ENCODE measurements at places on chromosomes 6 and 20.

DNA sequence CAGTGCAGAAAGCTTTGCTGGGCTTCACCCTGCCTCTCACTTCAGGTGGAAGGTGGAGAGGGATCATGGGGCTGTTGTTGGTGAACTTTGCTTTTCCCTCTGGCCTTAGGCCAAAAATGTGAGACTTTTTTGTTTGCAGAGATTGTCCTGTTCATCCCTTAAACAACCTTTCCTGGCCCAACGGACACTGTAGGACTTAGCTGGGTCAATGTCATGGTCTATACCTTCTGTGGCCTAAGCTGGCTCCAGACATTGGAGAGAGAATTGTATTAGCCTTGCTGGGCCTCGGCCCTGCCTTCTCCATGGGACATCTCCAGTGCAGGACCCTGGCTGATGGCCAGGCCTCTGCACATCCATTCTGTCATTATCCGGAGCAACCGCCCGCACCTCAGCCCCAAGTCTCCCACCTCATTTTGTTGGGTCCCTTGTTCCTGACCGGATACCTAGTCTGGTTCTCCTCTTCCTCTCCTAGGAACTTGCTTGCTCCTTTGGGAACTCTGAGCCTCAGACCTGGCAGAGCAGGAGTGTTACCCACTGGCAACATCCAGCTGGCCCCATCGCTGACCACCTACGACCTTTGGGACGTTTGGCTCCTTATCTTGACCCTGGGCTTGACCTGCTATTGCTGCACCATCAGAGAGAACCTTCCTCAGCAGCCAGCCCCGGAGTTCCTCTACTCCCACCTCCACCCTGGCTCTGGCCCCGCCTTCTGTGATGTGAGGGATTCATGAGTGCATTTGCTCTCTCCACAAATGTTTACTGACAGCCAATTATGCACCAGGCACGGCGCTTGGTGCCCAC is 128.2 kb downstream of the BANF2 start:
- no peak for DNase-seq

GRCh38 chr20:62674370-62674769 is 32.1 kb downstream of the SLCO4A1 start:
- DNase-seq: no peak

DNA sequence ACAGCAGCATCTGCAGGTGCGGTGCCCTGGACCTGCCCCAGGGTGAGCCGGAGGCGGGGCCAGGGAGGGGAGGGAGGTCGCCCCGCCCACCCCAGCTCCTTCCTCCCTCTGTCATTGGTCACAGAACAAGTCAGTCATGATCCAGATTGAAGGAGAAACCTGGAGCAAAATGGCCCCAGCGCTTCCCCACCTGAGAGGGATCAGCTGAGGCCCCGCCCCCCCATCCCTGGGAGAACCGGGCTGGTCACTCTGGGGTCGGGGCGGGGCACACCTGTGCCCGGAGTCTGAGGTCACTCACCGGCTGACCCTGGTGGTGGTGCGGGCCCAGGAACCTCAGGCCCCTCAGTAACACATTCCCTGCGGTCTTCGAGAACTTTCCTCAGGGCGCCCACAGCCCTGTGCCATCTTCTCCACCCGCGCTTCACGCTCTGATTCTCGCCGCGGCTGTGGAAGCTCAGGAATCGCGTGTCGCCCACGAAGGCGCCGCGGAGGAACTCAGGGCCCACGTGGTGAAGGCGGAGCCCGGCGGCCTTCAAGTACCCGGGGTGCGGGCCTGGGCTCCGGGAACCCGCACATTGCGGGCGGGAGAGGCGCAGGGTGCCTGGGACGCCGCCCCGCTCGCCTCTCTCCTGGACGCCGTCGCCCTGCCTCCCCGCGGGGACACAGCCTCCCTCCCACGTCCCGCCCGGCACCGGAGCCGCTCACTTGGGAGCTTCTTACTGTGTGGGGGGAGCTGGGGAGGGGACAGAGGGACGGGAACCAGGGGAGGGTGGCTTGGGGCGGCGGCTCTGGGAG is 36.4 kb upstream of the HLA-C start:
- peak; percentile 38 for DNase-seq

DNA sequence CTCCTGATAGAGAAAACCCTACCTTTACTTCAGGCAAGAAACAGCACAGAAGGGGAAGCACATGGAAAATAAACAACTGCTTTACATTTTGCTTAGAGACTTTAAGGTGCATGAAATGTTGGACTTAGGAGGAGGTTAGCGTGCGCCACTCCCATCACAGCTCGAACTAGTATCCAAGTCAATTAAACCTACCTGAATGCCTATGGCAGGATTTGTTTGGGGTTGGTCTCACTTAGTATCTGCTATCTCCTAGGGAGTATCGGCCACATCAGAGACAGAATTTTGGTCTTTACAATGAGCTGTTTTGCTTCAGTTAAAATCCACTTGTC is 12.0 kb downstream of the CYP24A1 start:
- DNase-seq: no peak

DNA sequence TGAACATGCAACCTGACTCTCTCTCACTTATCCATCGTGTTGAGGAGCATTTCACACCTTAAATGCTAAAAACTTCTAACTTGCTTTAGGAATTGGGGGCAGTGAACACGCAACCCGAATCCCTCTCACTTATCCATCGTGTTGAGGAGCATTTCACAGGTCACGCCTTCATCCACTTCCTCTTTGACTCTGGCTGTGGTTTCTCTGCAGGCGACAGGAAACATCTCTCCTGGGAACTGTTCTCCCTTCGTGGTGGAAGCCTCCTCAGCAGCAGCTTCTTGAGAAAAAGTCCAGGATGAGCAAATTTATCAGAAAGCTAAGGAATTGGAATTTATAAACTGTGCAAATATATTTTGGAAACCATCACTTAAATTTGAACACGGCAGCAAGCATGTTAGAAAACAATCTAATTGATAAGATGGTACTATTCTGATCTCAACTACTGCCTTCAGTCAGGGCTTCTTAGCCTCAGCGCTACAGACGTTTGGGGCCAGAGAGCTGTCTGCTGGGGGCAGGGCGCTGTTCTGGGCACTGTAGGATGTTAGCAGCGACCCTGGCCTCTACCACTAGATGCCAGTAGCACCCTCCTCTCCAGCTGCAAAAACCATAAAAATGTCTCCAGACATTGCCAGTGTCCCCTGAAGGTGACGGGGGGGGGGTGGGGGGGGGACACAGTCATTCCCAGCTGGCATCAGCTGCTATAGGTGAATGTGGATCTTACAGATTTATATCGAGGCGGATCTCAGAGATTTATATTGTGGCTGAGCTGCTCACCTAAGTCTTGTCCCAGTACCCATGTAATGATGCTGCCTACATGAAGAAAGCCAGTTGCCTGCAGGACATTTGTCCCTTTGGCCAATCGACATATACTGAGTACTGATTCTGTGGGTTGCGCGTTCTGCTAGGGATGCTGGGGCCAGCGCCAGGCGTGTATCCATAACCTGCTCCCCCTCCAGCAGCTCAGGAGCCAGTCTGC is 26.2 kb downstream of the CTCFL start:
- DNase-seq: peak; percentile 20

DNA sequence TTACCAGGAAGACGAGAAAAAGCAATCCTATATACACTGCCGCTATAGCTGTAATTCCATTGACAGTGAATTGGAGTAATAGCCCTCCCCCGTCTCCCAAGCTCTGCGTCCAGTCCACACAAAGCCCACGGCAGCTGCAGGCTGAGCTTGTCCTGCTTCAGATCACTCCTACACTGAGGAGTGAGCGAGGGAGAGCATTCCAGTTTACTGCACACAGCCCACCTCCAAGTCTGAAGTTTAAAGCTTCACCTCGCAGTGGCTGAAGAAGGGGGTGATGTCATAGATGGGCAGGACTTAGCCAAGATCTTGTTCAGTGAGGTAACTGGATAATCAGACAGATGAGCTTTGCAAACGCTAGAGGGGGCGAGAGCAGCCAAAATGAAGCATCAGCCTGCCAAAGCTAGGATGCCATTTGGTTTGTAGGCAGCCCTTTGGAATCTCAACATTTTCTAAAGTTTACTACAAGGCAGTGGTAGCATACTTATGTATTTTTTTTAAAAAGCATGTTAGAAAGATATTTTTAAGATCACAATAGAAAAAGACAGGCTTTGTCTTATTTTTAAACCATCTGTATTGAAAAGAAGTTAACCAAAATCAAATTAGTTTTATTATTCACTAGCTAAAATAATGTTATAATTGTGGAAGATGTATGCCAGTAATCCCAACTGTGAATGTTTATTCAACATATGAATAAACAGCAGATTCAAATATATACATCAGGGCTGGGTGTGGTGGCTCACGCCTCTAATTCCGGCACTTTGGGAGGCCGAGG is at the start of gene FLRT3:
Gene FLRT3 (minus strand): TSS at position 213 of the 772 bp plus-strand sequence. CDS start 10,106 bp downstream, outside the sequence.
- peak; percentile 15 for DNase-seq

GRCh38 chr6:3286641-3287171 is 28.0 kb downstream of the PSMG4 start:
- no peak for DNase-seq

GRCh38 chr20:49899541-49900383 is 15.6 kb downstream of the SPATA2 start:
- DNase-seq: no peak

- DNase-seq: no peak
These were observed 459.4 kb upstream of the JARID2 start for GRCh38 chr6:14786455-14786854.

GRCh38 chr6:32447932-32448331 is 8.2 kb downstream of the HLA-DRA start:
- no peak for DNase-seq

DNA sequence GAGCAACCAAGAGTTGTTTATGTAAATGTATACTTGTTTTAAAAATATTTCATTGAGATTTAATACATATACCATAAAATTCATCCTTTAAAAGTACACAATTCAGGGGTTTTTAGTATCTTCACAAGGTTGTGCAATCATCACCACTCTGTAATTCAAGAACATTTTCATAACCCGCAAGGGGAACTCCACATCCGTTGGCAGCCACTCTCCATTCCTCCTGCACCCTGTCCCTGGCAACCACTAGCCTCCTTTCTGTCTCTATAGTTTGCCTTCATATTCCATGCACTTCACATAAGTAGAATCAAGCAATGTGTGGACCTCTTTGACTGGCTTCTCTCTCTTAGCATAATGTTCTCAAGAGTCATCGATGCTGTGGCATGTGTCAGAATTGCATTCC is 104.2 kb upstream of the PDE10A start:
- no peak for DNase-seq

DNA sequence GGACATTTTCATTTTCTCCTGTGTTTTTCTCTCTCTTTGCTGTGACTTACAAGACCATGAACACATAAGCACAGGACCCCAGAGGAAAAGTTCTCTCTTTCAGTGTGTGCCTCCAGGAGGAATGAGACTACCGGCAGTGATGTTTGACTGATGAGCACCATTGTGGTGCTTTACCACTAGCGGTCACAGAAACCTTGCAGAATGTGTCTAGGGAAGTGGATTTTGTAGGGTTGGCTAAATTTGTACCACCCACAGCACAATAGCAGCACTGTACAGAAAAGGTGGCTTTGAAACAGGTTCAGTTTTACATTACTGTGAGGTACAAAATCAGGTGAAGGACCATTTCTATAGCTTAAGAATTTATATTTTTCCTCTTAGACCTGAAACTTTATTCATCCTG is 301.9 kb upstream of the SUPT3H start:
- DNase-seq: no peak

DNA sequence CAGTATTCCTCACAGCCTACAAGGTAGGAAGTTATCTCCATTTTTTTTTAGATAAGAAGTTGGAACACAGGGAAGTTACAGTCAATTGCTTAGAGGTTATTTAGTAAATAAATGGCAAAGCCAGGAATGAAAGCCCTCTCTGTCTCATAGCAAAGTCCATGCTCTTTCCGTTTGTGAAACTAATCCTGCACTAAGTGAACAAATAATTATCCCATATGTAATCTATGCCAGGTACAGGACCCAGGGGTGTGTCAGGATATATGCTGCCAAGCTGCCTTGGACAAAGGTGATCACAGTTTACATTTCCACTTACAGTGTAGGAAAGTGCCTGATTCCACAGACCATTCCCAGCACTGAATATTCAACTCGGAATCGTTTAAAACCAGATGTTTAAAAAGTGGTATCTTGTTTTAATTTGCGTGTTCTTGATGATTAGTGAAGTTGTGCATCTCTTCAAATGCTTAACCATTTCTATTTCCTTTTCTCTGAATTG is 13.6 kb upstream of the GMDS start:
- no peak for DNase-seq

DNA sequence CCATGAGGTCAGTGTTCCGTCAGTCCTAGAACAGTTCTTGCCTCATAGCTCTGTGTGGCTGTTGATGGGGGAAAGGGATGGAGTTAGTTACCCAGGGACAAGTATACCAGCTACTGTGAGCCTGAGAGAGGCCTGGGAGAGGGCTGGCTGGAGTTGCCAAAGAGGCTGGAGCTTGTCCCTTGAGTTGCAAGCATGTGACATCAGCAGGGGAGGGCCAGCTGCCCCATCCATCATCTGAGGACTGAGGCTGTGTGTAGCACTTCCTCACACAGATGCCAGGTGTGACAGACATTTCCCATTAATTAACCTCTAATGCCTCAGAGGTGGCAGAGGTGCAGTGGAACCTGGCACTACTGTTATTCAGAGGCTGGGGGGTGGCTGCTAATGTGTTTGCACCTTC is 131.6 kb downstream of the PHACTR3 start:
- DNase-seq: no peak

- DNase-seq: no peak
These were observed 99.0 kb upstream of the TNFAIP3 start for GRCh38 chr6:137767911-137768690.

DNA sequence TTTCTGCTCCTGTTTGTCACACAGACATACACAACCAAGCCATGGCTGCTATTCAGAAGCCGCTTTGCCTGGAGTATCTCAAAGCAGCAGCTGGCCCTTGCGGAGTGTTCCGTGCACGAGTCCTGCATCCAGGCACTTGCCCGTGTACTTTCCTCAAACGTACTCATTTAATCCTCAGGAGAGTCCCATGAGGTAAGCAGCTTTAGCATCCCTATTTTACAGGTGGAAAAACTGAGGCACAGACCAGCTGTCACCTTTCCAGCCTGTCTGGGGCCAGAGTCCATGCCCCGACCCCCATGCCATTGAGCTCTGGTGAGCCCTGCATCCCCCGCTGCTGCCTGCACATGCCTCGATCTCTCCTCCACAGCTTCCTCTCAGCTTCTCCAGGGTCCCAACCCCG is 130.0 kb downstream of the ERMARD start:
- DNase-seq: no peak

DNA sequence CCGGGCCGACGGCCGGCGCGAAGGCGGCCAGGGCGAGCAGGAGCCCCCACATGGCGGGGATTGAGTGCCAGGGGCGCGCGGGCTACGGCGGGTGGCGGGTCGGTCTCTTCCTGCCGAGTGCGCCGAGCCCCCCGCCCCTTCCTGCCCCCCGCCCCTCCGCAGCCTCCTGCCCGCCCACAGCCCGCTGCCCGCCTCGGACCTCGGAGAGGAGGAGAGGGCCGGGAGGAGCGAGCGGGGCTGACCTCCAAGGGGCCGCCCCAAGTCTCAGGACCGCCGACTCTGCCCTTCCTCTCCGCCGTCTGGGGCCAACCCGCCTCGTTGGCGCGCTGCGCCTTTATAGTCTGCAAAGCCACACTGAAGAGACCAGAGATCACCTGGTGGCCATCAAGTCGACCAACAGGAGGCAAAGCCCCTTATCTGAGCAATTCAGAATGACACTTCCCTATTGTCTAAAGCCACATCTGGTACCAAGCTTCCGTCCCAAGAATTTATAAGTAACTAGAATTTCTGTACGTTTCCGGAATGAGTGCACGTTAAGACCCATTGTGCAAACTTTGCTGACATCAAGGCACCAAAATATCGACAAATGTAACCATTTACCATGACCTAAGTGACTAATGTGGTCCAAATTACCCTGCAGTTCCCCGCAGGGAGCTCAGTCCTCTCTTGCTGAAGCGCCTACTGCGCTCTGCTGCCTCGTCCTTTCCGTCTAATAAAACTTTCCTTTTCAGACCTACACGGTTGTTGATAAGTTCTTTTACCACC is at the start of gene CPXM1:
Gene CPXM1 (minus strand): TSS at position 107 of the 765 bp plus-strand sequence. CDS start 55 bp downstream, at position 52.
- DNase-seq: no peak
